ENCODE measurements at places on chromosomes 3 and 15.

DNA sequence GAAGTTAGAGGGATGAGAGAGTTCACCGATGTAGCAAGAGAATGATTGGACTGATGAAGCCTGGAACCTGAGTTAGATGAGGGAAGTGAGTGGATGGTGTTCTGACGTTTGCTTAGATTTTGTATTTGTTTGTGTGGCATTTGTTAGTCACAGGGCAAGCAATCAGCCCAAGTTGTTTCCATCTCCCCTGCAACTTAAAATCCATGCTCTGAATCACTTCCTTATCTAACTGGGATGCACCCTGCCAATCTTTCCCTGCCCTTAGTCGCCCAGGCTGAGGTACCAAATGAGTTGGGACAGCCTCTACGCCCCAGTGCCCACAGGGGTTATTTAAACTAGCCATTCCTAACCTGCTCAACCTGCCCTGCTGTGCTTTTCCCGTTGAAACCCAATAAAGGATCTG is 12.6 kb downstream of the PAQR5 start:
- DNase-seq, result no peak

DNA sequence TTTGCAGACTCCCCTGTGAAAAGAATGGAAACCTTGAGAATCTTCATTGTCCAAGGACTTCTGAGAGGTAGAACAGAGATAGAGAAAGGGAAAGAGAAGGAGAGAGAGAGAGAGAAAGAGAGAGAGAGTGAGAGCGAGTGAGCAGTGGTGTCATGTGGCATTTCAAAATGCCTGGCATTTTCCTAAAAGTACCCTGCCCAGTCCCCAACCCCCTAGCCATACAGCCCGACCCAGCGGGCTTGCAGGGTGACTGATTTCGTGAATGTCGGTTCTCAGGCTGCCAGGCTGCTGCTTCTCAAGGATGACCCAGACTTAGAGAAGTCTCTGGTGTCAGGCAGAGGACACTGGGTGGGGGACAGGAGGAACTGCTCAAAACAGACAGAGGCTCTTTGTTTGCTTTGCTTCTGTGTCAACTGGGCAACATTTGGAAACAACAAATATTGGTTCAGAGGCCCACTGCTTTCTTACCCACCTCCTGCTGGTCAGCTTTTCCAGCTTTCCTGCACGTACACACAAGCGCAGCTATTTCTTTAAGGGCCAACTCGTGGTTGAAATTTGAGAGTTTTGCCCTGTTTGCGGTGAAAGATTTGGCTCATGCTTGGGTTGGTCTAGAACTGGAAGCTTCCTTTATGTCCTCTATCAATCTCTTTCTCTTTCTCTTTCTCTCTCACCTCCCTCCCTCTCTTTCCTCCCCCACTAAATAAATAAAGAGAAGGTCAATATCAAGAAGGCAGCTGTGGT is 3.7 kb upstream of the TF start:
- DNase-seq, result no peak

DNA sequence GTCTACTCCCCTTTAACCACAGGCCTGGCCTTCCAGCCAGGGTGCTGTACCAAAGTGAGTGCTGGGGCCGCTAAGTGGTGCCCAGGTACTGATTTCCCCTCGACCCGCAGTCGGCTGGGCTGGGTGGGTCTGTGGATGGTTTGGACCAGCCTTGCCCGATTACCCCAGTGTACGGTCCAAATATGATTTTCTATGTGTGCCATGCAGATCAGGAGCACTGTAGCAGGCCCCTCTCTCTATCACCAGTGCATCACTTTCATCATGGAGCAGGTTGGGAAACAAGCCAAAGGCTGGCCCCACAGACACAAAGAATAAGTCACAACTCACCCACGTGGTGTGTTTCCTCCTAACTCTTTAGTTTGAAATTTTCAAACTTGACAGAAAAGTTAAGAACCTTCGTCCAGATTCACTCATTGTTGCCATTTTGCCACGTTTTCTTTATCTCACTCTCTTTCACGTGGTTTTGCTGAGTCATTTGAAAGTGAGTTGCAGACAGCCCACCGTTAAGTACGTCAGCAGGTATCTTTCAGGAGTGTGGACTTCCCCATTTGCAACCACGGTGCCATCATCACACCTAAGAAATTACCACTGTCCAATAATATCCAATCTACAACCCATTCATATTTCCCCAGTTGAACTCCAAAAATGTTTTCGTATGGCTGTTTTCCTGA is 37.0 kb downstream of the ZNF710 start:
- DNase-seq, result peak; percentile 35

DNA sequence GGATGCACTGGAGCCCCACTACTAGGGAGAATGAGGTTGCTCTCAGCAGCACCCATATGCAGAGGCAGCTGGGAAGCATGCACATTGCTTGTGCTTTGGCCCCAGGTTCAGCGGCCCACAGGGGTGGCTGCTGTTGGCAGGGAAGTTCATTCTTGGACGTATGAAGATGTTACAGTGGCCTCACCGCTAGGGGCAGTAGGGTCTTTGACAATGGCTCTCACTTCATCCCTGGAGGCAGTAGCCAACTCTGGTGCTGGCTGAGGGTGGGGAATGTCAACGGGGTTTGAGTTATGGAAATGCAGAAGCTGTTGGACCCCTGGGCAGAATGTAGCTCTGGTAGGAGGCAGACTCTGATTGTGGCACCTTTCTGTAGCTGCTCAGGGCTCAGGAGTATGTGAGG is 279.9 kb downstream of the SCAPER start:
- no peak for DNase-seq

GRCh38 chr3:139312416-139312815 is 31.4 kb upstream of the MRPS22 start:
- DNase-seq, result no peak

DNA sequence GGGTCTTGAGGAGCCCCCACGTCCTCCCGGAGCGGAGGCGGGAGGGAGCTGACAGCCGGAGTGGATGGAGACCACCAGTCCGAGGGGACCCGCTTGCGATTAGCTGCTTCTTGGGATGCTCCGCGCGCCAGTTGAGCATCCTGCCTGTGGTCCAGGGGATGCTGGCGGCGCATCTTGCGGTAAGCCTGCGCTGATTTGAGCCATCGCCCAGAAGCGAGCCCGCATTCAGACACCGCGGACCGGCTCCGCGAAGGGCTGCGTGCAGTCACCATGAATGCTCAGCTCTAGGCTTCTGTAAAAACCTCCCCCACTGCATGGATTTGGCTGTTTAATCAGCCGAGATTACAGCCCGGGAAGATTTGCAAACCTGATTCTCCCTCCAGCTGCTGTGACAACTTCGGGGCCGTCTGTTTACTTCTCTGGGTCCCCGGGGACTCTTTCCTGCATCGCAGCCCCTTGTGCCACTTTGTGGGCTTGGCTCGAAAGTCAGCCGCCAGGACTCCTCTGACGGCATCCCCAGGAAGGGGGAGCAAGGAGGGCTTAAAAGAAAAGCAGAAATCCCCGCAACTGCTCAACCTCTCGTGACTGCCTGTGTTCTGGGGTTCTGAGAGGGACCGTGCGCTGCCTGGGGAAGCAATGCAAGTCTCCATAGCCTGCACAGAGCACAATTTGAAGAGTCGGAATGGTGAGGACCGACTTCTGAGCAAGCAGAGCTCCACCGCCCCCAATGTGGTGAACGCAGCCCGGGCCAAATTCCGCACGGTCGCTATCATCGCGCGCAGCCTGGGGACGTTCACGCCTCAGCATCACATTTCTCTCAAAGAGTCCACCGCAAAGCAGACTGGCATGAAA is 171.1 kb downstream of the KCNAB1 start:
- DNase-seq, result no peak

- DNase-seq, result no peak
Measured at GRCh38 chr15:64695561-64695992, 79.8 kb downstream of the RBPMS2 start.

GRCh38 chr3:4865714-4866113 is 113.5 kb upstream of the BHLHE40 start:
- DNase-seq, result no peak

DNA sequence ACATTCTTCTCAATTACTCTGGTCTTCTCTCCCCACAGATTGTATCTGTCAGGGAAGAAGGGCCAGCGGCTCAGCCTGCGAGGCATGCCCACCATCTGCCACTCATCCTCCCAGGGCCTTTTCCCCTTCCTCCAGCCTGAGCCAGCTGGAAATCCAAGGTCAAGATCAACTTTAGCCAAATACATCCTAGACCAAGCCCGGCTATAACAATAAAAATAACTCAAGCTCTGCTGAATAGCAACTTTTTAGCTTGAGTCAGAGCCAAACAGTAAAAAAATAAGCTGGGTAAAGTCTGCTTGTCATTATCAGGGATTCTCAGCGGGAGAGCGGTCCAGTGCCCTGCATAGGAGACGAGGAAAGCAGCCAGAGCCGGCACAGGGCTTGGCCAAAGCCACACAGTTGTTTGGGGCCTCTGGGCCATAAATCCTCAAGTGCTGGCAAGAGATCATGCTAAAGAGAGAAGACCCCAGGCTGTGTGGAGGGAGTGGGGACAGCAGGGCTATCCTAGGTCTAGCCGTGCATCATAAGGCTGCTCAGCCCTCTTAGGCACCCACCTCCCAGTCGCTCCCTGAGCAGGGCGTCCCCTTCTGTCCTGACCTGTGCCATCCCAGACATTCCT is 76.2 kb upstream of the HERC1 start:
- DNase-seq, result no peak

DNA sequence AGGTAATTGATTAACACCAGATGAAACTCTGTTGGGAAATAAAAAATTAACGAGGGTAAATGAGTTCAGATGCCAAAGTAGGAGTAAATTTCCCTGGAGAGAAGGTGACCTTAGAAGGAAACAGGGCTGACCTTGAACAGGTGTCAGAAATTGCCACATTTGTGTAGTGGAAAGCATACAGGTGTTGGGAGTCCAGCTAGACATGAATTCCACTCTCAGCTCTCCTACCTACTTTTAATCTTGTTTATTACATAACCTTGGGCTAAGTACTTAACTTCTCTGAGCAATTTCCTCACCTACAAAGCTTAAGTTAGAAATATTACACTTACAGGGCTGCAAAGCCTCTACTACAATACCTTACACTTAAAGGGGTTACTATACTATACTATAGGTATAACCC is 96.0 kb downstream of the ISL2 start:
- DNase-seq, result no peak

DNA sequence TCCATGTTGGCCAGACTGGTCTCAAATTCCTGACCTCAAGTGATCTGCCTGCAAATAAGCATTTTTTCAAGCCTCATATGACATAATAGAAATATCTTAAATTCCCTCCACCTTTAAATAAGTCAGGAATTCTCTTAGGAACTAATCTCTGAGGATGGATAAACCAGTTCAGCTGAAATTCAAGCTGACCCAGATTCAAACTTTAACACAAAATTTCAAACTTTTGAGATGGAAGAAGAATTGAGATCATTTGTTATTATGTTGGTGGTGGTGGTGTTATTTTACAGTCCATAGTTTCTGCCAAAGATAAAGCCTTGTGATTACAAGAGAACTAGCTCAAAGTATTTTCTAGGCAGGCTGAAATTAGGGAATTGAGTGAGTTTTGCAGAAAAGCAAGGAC is 85.5 kb downstream of the SSR3 start:
- no peak for DNase-seq

Data from stimulated activated CD8-positive, alpha-beta memory T cell treated with anti-CD3 and anti-CD28 coated beads, Interleukin-7, amount 100 ng/mL, for 4 hours (primary cell).